ENCODE measurements at places on chromosomes 5 and 9.

DNA sequence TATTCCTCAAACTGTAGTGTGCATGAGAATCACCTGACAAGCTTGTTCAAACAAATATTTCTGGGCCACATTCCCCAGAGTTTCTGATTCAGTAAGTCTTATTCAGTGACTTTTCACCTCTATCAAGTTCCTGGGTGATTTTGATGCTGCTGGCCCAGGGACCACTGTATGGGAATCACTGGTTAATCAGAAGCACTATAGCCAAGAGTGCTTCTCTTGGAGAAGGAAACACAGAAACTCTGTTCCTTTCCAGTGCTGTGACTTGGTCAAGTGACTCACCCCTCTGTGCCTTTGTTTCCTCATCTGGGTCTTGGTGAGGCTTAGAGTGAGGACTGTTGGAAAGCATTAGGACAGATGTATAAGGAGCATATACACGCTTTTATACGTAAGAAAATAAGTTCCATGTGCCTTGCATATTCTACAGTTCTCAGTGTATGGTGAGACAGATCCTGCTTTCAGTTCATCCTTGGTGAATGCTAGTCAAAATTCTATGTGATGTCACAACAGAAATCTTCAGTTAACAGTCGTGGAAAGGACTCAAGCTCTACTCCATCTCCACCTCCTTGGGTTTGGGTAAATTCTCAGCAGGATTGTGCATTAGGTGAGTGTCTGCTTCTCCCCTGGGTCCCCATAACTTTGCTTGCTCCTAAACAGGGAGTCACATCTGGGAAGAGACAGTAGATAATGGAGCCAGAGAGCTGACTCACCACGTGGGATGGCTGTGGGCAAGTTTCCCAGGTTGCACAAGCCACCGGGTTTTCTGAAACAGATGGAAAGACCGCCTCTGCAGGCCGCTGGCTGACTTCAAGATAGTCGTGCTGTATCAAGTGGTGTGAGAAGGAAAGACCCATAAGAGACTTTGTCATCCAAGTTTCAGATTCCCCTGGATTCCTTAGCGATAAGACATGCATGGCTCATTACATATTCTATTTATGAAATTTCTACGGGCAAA, 117.0 kb downstream of the NXNL2 start:
- DNase-seq, result no peak

GRCh38 chr5:36422952-36423351, 121.2 kb upstream of the RANBP3L start:
- no peak for DNase-seq

DNA sequence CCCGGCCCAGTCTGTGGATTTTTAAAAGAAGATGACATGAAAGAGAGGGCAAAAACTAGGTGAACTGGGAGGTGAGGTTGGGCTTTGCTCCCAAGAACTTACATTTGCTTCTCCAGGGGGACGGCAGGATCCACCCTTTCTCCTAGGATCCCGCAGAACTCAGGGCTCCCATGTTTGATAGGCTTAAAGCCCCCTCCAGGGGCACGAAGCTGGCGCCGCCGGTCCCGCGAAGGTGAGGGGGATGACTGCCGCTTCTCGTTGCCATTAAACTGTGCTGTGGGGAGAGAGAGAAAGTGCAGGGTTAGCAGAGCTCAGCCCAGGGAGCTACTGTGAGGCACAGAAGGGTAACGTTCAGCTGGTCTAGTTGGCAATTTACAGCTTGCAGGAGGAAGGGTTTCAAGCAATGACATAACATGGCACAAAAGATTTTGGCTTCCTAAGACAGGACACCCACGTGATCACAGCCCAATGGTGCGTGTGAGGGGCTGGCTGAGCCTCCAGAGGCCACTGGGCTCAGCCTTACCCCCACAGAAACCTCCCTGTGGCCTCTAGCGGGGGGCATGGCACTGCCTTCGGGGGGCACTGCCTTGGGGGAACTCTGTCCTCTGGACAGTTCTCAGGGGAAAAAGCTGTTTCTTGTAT, 52.0 kb upstream of the SLC25A51 start:
- DNase-seq, result no peak

GRCh38 chr5:136054142-136055019, 25.6 kb downstream of the TGFBI start:
- no peak for DNase-seq

DNA sequence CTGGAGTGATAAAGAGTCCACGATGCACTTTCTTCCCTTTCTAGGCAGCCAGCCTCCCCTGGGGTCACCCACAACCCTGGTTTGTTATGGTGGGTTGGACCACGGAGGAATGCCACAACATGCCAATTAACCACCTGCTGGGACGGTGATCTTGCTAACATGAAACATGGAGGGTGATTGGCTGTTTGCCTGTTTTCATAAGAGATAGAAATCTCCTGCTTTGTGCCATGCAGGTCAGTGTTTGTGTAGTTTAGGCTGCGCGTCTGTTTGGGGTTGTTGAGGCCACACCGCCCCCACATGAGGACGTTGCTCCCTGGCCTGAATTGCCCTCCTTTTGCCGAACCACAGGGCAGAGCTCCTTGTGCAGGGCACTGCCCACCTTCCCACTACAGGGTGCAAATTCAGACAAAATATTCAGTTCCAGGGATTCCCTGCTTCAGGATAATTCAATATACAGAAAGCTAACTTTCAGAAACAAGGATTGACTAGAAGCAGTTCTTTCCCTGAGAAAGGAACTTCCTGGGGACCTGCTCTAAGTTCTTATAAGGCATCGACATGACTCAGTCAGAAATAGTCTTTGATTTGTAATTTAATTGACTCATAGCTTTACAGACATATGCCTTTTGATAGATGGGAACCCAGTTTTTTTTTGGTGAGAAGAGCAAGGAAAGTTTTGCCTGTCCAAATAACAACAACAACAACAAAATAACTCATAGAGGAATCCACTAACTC, 427.6 kb downstream of the GADD45G start:
- DNase-seq, result no peak

GRCh38 chr9:106954974-106955850, 92.2 kb downstream of the ZNF462 start:
- no peak for DNase-seq

- DNase-seq, result no peak
Observed at GRCh38 chr9:124263800-124264426, 6.2 kb downstream of the NEK6 start.

DNA sequence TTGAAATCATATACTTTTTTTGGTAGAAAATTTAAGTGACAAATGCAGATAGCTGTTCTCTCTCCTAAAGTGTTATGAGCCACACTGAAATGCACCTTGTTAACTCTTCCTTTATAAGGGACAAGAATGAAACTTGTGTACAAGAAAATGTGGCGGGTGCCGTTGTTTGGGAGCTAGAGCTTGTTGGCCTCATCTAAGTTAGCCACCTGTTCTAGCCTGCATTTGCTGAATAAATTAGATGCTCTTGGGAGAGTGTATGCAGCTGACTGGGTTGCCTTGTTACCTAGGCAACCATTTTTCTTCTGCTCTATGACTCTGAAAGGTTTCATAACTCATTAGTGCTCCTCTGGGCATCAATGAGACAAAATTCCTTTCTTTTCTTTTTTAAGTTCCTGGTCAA, 174.3 kb downstream of the TAF11L14 start:
- DNase-seq, result no peak

DNA sequence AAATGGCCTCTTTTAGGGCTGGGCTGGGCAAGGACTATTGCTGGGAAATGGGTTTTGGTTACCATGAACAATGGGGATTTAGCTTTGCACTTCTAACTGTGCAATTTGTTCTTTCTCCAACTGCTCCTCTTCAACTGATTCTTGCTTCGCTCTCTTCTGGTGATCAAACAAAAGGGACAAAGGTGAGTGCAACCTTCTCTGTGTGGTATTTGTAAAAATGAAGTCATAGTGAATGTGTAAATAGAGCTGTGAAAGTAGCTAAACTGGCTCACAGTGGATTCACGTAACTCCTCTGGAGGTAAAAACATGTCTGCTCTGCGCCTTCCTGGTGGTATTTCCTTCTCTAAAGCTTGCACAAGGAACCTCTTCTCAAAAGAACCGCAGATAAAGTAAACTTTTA, 20.9 kb upstream of the SPINK14 start:
- DNase-seq, result no peak

- DNase-seq, result no peak
Observed at GRCh38 chr5:118325931-118326330, 662.4 kb downstream of the DTWD2 start.

DNA sequence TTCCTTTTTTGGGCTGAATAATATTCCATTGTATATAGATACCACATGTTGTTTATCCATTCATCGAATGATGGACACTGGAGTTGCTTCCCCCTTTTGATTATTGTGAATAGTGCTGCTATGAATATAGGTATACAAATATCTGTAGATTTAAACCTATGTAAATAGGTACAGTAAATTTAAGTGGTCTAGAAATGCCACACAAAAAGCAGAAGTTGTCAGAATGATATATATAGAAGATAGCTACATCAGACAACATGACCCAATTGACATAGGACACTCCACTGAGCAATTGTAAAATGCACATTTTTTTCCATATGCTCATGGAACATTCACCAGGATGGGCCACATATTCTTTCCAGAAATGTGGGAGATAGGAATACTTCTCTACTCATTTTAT, 77.6 kb downstream of the SMIM15 start:
- DNase-seq, result no peak

- DNase-seq, result no peak
Observed at GRCh38 chr5:79774171-79774854, 84.7 kb downstream of the CMYA5 start.

- DNase-seq, result no peak
Observed at GRCh38 chr5:113017881-113018635, 41.5 kb downstream of the DCP2 start.

DNA sequence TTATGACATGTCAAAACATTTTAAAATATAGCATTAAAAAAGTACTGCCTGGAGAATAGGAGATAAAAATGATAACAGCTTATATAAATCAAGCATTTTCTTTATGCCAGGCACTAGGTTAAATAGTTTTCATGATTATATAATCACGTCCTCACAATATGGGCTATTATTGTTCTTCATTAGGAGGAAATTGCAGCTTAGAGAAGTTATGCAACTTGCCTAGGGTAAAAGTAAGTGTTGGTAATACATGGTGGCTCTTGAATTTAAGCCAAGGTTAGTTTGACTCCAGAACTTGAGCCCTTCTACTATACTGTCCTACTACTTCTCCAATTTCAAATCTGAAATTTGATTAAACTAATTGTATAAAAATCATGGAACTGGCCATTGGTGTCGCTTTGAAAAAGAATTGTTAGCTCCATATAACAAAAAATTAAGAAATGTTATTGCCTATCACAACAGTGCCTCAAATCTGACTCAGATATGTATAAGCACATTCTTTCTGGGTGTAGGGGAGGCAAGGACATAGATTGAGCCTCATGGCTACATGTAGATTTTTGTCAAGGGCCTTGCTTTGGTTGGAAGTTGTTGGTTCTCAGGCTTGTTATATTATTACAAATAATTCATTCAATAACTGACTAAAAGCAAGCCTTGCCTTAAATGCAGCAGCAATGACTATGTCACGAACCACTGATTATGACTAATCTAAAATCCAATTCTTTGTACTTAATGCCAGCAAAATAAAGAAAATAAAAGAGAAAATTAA, 223.5 kb upstream of the DAB2 start:
- no peak for DNase-seq

DNA sequence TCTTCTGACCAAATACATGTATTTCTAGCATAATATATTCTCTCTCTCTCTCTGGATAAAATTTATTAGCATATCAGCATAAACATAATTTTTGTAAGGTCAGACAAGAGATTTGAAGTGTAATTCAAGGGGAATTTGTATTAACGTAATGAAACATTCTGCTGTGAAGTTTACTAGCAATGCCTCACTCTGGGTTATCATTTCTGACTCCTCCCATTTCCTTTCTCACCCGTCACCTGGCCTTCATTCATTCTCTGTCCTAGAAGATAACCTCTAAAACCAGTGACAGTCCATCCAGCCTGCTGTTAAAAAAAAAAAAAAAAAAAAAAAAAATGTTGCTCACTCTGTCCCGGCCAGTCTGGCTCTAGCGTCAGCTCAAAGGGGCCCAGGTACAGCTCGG, 27.1 kb downstream of the GRAMD2B start:
- DNase-seq, result no peak

GRCh38 chr9:129319076-129319937, 141.2 kb upstream of the IER5L start:
- no peak for DNase-seq

DNA sequence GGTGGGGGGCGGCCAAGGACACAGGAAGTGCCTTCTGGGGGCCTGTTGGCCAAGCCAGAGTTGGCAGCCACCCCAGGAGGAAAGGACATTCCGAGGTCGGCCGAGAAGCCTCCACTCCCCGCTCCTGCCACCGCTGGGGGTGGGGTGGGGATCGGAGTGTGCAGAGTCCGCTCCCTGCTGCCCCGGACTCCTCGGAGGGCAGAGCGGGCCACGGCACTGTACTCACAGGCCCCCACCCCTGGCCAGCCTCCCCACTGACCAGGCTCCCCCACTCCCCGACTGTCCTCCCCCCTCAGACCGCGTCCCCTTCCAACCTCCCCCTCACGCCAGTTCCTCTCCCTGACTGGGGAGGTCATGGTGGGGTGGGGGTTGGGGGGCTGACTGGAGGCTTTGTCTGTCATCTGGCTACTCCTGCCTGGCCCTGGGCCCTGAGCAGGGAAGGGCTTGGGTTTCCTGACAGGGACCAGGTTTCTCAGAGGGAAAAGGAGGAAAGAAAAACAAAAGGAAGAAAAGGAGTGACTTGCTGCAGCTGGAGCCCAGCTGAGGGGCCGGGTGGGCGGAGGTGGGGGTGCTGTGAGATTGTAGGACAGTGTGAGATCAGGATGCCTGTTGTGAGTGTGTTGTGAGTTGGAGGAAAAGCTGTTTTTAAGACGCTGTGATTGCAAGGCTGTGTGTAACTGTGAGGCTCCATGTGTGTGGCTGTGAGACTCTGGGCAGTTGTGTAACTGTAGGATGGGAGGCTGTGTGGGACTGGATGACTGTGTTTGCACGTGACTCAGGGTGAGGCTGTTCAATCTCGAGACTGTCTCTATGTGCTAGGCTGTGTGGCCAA, 29.7 kb downstream of the CNTFR start:
- no peak for DNase-seq

- no peak for DNase-seq
Observed at GRCh38 chr9:72600671-72601070, 79.3 kb downstream of the TMC1 start.

- no peak for DNase-seq
Observed at GRCh38 chr5:127223256-127223974, 67.2 kb upstream of the MEGF10 start.

- no peak for DNase-seq
Observed at GRCh38 chr9:12511726-12512125, 181.5 kb upstream of the TYRP1 start.
